ENCODE measurements at places on chromosomes 7 and 10. TPM values are rescaled to one million over a fixed set of nuclear protein-coding genes. Genes with fewer than 3 reads are reported as not detected.

The SPRN gene
- total RNA-seq: not detected

The TMEM26 gene
- total RNA-seq: not detected

The ZP3 gene
- total RNA-seq: 1.1 TPM

The TMEM213 gene
- not detected for total RNA-seq

The CCAR1 gene
- 111 TPM for total RNA-seq

The ZNF735 gene
- not detected for total RNA-seq

The LRIT1 gene
- not detected for total RNA-seq

The VWA2 gene
- not detected for total RNA-seq

The FAM237B gene
- total RNA-seq: not detected

The MYL10 gene
- total RNA-seq: not detected

The PHYHIPL gene
- total RNA-seq: not detected

- H3K27me3 ChIP-seq: no peaks in the 10 kb centered on the region
- H3K36me3 ChIP-seq: peaks cover 13% of the 10 kb centered on the region
- H3K4me3 ChIP-seq: no peak overlapping the region
Measured at GRCh38 chr10:62239994-62240393, 28.6 kb downstream of the RTKN2 start.

DNA sequence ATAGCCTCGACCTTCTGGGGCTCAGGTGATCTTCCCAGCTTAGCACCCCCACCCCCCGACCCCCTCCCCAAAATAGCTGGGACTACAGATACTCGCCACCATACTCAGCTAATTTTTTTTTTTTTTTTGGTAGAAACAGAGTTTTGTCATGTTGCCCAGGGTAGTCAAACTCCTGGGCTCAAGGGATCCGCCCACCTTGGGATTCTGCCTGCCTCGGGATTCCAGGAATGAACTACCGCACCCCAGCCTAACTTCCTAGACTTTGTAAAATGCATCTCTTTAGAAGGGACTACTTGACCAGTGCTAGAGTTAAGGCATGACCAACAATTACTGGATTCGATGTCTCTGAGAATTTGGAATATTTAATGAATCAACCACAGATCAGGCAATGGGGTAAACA, 85.9 kb downstream of the MDFIC start:
- H3K27me3 ChIP-seq: no peaks in the 10 kb centered on the region
- peak overlapping the region; percentile 66 for H3K4me3 ChIP-seq
- H3K4me1 ChIP-seq: peaks cover 77% of the 10 kb centered on the region
- peak overlapping the region; percentile 90 for H3K27ac ChIP-seq

DNA sequence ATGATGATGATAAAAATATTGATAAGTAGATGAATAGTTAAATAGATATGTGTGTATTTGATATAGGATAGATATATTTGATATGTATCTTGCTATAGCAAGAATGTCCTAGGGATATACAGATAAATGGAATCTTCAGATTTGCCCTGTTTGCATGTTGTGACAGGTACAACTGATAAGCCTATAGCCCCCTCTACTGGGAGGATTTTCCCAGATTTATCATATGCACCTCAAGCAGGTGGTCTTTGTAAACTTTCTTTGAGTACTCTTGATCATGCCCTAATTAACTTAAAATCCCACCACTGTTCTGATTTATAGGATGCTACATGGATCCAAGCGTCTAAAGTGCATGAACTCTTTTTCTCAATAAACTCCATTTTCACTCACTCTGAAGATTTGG, 1050.7 kb downstream of the SORCS3 start:
- H3K27me3 ChIP-seq: no peaks in the 10 kb centered on the region
- H3K4me1 ChIP-seq: no peaks in the 10 kb centered on the region
- DNase-seq: no peak
- no peak overlapping the region for H3K4me3 ChIP-seq
- no peak overlapping the region for H3K27ac ChIP-seq
- H3K36me3 ChIP-seq: no peaks in the 10 kb centered on the region

DNA sequence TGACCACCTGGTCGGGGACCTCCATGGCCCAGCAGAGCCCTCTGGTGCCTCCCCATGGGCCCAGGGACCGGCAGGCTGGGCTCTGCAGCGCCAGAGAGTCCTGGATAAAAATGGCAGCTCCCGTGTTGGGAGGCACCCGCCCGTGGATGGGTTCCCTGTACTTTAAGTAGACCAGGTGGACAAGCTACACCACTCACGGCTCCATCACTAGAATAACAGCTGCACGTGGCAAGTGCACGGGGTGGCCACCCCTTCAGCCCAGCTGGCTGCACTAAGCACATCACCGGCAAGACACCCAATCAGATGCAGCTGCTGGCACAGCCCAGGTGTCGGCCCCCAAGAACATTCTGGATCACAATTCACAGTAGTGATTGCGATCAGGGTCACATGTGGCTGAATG, 69.8 kb downstream of the DIP2C start:
- no peak overlapping the region for H3K27ac ChIP-seq
- no peak for DNase-seq
- H3K27me3 ChIP-seq: peaks cover 22% of the 10 kb centered on the region
- H3K4me3 ChIP-seq: no peak overlapping the region

DNA sequence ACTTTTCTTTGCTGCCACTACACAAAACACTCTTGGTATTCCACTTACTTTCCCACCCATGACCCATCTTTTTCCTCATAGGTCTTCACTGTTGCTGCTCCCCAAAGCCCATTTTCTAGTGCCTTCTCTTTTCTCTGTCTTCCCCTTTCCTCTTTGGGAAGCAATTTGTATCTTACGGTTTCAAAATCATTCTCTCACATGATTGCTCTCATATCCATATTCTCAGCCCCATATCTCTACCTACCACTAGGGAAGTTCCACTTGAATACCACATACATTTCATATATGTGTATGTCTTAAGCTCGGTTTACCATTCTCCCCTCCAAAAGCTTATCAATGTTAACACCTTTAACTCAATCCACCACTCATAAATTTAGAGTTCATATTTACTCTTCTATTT, 3.2 kb upstream of the UBE2D1 start:
- H3K4me1 ChIP-seq: peaks cover 20% of the 10 kb centered on the region
- no peak overlapping the region for H3K4me3 ChIP-seq
- H3K27ac ChIP-seq: no peak overlapping the region
- no peak for DNase-seq
- peaks cover 7% of the 10 kb centered on the region for H3K27me3 ChIP-seq
- peaks cover 10% of the 10 kb centered on the region for H3K36me3 ChIP-seq

DNA sequence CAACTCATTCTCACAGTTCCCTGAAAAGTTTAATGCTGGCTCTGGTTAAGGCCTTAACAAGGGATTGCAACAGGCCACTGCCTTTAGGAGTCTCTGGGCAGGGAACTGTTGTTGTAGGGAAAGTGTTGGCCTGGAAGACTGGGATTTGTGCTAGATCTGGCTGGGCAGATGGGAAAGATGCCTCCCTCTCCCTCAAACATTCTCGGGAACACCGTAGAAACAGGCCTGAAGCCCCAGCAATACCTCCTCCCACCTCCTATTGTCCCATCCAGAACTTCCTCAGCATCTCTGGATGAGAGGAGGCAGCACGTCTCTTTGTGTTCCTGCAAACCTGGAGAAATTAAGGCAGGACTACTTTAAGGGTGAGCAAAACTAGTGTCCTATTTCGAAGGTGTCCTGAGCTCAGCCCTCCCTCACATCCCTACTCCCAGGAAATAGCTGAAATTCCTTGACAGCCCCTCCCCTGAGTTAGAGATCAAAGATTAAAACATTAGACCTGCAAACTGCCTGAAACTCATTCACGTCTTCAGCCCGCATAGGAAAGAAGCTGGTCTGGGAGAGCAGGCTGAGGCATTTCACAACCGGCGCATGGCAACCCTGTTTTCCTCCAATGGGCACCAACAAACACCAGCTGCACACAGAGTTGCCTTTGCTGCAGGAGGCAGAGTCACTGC, 10.9 kb upstream of the MAP3K8 start:
- no peak overlapping the region for H3K27ac ChIP-seq
- no peak for DNase-seq
- no peaks in the 10 kb centered on the region for H3K36me3 ChIP-seq

- H3K36me3 ChIP-seq: peaks cover 20% of the 10 kb centered on the region
- peaks cover 29% of the 10 kb centered on the region for H3K27me3 ChIP-seq
- H3K4me1 ChIP-seq: peaks cover 61% of the 10 kb centered on the region
Measured at GRCh38 chr10:43305876-43306275, 39.0 kb upstream of the RASGEF1A start.

DNA sequence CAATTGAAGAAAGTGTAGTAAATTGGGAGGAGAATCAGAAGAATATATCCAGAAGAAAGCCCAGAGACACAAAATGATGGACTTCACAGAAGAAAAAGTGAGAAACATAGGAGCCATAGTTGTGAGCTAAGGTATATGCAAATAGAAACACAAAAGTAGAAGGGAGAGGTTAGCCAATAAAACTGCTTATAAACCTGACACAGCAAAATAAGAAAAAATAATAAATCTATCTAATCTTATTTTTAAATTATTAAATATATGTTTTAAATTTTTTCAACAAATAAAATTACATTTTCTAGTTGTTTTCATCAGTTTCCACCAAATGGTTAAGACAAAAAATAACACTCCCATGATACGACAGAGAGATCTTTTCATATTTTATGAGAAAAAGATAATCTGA, 903.5 kb downstream of the DNAJB9 start:
- no peaks in the 10 kb centered on the region for H3K4me1 ChIP-seq
- no peaks in the 10 kb centered on the region for H3K27me3 ChIP-seq
- H3K27ac ChIP-seq: no peak overlapping the region
- H3K4me3 ChIP-seq: no peak overlapping the region
- no peaks in the 10 kb centered on the region for H3K36me3 ChIP-seq

GRCh38 chr7:106640368-106641141, 20.4 kb downstream of the CCDC71L start:
- no peak overlapping the region for H3K4me3 ChIP-seq
- H3K36me3 ChIP-seq: no peaks in the 10 kb centered on the region
- peaks cover 13% of the 10 kb centered on the region for H3K27me3 ChIP-seq
- no peaks in the 10 kb centered on the region for H3K4me1 ChIP-seq
- no peak overlapping the region for H3K27ac ChIP-seq
- no peak for DNase-seq

DNA sequence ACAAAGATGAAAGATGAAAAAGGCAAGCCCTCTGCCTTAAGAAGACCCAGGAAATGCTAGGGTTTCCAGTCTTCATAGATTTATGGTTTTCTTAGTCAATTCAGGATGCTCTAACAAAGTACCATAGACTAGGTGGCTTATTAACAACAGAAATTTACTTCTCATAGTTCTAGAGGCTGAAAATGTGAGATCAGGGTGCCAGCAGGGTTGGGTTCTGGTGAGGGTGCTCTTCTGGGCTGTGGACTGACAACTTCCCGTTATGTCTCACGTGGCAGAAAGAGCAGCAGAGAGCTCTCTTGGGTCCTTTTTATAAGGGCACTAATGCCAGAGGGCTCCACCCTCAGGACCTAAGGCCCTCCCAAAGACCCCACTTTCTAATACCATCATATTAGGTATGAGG, 23.7 kb downstream of the ELMO1 start:
- H3K36me3 ChIP-seq: peaks cover 22% of the 10 kb centered on the region
- no peak overlapping the region for H3K4me3 ChIP-seq
- peaks cover 17% of the 10 kb centered on the region for H3K4me1 ChIP-seq
- no peak overlapping the region for H3K27ac ChIP-seq

- no peaks in the 10 kb centered on the region for H3K27me3 ChIP-seq
- no peak overlapping the region for H3K27ac ChIP-seq
- DNase-seq: no peak
- peaks cover 4% of the 10 kb centered on the region for H3K4me1 ChIP-seq
- no peak overlapping the region for H3K4me3 ChIP-seq
- H3K36me3 ChIP-seq: no peaks in the 10 kb centered on the region
Measured at GRCh38 chr7:128385988-128386925, 23.5 kb downstream of the IMPDH1 start.

DNA sequence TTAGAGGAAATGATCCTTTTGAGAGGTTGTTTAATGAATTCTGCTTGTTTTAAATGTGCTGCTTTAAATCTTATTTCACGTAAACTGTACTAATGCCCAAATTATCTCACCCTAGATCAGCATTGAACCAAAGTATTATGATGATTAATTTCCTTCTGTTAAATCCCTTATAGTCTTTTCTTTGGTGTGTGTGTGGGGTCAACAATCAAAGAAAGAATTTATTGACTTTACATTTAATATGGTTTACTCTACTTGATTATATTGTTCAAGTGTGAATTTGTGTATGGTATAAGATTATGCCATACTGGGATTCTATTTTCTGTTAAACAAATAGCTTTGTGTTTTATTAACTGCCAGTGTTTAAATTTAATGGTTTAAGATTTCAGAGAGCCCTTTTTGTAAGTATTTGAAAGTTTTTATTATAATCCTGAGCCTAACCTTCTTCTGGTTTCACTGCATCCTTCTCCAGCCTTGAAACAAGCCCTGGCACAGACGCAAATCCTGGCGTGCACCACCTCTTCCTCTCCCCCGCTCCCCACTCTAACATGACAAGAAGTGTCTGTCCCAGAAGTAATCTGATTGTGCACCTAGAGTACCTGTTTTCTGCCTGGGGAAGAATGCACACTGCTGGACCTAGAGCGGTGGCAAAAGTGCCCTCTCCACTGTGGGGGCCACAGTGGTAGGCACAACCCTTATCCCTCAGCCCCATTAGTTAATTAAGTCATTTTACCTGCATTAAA, 70.6 kb downstream of the KAT6B start:
- no peak for DNase-seq
- peaks cover 7% of the 10 kb centered on the region for H3K36me3 ChIP-seq
- H3K4me3 ChIP-seq: no peak overlapping the region
- H3K4me1 ChIP-seq: peaks cover 47% of the 10 kb centered on the region
- H3K27ac ChIP-seq: peak overlapping the region; percentile 61

DNA sequence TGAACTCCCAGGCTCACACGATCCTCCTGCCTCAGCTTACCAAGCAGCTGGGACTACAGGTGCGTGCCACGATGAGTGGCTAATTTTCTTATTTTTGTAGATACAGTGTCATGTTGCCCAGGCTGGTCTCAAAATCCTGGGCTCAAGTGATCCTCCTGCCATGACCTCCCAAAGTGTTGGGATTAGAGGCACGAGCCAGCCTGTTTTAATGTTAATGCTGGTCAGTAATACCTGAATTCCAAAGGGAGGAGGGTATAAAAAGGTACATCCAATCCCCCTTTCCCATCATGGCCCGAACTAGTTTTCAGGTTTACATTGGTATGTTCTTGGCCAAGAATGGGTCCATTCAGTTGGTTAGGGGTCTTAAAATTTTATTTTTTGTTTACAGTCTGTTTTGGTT, 329.1 kb downstream of the PARD3 start:
- H3K4me1 ChIP-seq: no peaks in the 10 kb centered on the region
- H3K4me3 ChIP-seq: no peak overlapping the region
- no peak for DNase-seq
